Liver (tissue), 10 donors: ENCODE measurements at places on chromosomes 12 and 14.
A peak's percentile ranks its signal among the peaks of the same experiment; 100 is the strongest.

DNA sequence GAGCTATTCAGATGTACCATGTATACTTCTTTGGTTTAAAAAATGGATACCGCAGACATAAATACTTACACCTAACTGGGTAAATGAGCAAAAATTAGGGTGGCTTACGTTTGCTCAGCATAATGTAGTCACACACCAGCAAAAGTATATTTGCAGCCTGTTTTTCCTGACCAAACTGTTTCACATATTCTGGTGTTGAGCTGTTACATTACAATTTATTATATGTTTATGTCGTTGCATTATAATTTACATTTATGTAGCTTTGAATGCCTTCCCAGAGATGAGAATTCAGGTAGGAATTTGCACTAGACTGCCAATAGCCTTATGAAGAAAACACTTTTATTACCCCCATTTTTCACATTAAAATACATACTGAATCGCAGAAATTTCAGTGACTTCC, 183.3 kb downstream of the PTPRO start:
- DNase-seq, result no peak

- DNase-seq, result no peak
Measured at GRCh38 chr12:8951744-8952143, 2.3 kb upstream of the M6PR start.

DNA sequence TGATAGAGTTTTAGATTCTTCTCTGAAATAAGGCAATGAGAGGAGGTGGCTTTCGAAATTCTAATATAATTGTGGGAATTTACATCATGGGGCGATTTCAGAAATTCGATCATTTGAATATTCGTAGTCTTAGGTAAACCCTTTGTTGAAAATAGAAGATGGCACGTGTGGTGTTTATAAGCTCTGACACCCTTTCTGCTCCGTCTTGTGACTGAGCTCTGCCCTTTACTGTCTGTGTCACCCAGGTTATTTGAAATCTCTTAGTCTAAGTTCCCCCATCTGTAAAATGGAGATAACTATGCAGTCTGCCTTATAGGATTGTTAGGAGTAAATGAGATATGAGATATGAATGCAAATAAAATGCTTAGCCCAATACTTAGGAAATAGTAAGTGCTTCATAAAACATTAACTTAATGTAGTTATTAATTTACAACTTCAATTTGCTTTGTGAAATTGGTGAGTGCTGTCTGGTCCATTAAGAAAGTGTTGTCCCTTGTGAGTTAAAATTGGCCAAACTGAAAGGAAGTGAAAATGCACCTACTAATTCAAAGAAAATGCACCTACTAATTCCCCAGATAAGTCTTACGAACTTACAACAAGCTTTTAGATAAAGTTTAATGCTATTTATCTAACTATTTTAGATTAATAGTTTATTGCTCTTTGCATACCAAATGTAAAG, 1.5 kb downstream of the BMAL2 start:
- no peak for DNase-seq

- peak; percentile 82 for DNase-seq
Measured at GRCh38 chr14:74945852-74946658, 9.3 kb downstream of the PGF start.
